ENCODE measurements at places on chromosomes 3 and 15. TPM values are rescaled to one million over a fixed set of nuclear protein-coding genes. Genes with fewer than 3 reads are reported as not detected.

DNA sequence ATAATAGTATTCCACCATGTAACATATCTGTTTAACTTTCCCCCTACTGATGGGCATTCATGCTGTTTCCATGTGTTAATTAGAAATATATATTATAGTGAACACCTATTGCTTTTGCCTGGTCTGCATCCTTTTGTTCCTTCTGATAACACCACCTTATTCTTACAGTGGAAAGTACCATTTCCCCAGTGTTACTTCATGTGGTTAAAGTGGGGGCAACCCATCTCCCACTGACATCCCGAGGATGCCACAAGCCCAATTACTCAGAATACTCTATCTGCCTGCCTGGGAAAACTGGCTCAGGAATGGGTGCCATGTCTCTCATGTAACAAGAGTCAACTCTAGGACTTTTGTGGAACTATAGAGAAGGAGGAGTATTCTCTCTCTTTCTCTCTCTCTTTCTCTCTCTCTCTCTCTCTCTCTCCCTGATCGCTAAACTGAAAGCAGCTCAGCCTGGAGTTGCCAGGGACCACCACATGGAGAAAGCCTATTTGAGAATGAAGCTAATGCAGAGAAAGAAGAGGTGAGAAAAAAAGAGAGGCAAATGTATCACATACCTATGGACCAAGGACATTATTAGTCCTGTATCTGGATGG lies 66.4 kb upstream of the PPIB start:
- DNase-seq, result no peak

The GOLGA6L7 gene
- total RNA-seq, result not detected

The WWTR1 gene
- 28.2 TPM for total RNA-seq

The GOLGA8J gene
- not detected for total RNA-seq

DNA sequence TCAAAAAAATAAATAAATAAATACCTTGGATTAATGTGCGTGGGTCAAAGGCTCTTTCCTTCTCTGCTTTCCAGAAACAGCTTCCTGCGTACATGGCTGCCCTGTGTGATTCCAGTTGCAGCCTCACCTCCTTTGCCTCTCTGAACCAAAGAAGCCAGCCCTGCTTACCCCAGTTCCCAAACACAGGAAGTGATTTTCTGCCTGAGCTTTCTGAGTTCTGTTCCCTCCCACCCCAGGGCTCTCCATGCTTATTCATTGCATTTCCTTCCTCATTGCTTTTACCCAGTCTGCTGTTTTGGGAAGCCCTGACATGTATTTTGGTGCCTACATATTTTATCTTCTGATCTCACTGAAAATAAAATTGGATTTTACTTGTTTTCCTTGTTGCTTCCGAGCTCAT lies 15.4 kb downstream of the ZSCAN2 start:
- DNase-seq, result no peak

The ZPLD1 gene
- not detected for total RNA-seq

The PATL2 gene
- total RNA-seq, result not detected

DNA sequence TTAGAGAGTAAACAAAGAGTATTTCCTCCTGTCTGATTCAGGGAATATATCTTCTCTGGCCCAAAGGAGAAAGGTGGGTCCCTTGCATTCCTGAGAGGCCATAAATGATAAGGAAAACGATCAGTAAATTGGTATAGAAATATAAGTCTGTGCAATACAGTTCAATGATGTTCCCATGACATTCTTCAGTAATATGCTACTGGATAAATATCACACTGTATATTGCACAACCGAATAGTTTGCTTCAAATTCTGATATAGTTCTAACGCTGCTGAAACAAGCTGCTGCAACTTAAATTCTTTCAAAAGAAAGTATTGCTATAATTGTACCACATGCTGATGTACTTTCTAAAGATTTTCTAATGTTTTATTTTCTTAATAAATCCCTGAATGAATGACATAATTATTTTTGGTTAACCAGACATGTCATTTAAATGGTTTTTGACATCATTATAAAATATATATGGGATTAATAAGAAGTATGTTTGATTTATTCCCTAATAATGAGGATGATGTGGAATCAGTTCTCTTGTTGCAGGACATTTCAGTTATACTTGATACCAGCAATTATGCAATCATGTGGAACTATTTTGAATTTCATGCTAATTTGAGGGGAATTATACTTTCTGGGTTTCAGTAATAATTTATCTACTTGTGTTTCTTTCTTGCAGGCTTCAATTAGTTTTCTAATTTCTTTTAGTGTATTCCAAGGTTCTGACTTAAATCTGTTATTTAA lies 44.9 kb downstream of the FGF7 start:
- DNase-seq, result no peak

- no peak for DNase-seq
These were observed 49.4 kb upstream of the SPTSSB start for GRCh38 chr3:161420746-161421145.

The GABRB3 gene
- total RNA-seq, result 11.4 TPM

DNA sequence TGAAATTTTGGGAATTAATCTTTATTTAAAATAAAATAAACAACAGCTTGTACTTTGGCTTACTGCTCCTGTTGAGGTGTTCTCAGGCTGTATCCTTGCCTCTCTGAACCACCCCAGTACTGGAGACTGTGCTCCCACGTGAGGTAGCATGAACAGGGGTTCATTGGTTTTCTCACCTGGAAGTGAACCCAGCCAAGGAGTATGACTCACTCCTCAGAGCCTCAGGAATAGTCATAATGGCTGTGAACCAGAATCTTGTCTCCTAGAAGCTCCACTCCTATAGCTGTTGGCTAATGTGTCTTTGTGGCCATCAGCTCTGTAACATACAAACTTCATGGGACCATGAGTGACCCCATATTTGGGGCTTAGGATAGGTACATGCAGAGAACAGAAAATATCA lies 122.5 kb upstream of the ST8SIA2 start:
- DNase-seq, result no peak

DNA sequence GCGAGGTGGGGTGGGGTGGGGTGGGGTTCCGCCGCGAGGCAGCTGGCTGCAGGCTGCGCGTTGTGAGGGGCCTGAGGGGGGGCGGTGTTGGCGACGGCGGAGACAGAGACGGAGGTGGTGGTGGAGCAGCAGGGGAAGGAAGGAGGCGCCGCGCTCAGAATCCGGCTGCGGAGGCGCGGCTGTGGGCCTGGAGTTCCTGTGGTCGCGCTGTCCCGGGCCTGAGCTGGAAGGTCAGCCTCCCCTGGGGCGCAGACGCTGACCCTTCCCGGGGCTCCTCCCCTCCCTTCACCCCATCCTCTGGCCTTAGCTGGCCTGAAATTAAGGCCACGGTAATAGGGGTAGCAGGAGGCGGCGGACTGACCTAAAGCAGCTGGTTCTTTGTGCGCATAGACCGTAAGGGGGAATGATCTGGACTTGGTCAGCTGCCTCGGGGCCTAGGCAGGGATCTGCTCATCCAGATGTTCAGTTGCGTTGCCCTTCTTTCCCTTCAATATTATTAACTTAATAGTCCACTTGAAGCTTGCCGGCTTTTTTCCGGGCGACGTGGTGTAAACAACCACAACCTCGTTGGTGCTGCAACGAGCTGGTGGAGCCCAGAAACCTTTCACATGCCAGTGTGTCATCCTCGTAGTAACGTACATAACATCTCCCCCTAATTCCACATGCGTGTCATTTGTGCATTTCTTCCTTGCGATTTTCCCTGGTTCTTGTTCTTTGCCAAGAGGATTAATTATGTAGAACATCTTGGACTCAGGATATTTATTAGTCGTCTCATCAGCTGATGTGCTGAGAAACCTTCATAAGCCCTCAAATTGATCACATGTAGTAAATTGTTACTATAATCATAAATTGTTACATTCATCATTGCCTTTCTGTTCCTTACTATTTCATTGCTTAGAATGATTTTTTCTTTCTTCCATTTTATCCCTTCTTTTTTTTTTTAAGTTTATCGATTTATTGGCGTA lies 626 bp downstream of the SEC62 start:
- peak; percentile 38 for DNase-seq

- peak; percentile 73 for DNase-seq
These were observed 69.3 kb downstream of the CHAC1 start for GRCh38 chr15:41022487-41023090.

- DNase-seq, result peak; percentile 61
These were observed 72.3 kb downstream of the TAMM41 start for GRCh38 chr3:11774296-11774877.

DNA sequence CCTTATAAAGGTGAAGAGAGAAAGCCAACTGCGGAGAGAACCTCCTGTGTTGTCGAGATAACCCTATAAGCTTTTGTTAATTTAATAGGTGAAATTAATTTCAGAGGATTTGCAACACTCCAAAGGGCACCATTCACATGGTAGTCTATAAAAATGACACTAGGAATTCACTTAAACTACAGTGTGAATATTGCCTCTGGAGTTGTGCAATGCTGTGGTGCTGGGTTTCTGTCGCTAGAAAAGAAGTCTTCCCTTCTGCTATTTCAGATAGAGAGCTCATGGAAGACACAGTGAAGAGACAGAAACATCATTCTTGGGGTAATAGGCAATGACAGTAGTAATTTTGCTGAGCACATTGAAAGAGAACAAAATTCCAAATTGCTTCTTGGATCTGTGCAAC lies 28.8 kb upstream of the PROK2 start:
- DNase-seq, result no peak

The CLDN16 gene
- not detected for total RNA-seq

- DNase-seq, result no peak
These were observed 19.5 kb downstream of the CX3CR1 start for GRCh38 chr3:39260318-39260717.

DNA sequence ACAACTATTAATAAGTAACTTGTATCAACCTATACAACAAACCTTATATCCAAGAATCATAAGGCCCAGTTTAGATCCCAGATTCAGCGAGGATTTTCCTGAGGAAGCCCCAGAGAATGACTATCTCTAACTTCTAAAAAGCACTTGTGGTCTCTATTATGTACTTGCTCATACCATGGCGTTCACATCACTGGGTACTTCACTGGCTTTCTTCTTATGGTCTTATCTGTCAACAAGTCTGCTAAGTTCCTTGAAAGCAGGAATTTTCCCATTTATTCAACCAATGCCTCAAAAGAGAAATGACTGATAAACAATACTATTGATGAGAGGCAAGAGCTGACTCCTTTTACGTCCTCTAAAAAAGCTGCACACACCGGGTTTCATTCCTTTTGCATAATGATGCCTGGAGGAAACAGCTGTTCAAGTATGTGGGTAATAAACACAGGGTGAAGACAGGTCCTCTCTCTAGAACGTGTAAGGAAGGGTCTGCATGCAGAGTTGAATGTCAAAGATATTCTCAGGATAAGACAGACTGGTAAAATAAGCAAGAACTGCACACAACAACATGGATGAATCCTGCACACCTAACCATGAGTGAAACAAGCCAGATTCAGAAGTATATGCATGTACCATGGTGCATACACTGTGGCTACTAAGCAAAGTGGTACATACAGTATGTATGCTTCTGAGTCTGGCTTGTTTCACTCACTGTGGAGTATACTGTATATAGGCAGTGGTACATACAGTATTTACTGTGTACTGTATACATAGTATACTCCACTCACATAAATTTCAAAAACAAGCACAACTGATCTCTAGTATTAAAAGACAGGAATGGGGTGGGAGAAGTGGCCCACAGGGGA lies 408.7 kb downstream of the SHQ1 start:
- no peak for DNase-seq

The GOLGA6L2 gene
- total RNA-seq, result not detected

DNA sequence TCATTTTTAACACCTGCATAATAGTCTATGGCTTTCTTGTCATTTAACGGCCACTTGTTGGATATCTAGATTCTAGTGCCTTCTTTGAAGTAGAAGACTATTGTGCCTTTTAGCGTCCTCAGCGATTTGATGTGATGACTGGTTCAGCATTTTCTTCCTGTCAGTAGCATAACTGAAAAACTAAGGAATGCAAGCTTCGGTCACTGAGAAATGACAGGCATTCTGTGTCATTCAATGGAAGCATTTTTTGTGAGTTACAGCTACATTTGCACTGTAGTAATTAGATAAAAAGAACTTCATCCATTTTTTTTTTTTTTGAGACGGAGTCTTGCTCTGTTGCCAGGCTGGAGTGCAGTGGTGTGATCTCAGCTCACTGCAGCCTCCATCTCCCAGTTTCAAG lies 10.3 kb downstream of the NEK11 start:
- DNase-seq, result no peak

DNA sequence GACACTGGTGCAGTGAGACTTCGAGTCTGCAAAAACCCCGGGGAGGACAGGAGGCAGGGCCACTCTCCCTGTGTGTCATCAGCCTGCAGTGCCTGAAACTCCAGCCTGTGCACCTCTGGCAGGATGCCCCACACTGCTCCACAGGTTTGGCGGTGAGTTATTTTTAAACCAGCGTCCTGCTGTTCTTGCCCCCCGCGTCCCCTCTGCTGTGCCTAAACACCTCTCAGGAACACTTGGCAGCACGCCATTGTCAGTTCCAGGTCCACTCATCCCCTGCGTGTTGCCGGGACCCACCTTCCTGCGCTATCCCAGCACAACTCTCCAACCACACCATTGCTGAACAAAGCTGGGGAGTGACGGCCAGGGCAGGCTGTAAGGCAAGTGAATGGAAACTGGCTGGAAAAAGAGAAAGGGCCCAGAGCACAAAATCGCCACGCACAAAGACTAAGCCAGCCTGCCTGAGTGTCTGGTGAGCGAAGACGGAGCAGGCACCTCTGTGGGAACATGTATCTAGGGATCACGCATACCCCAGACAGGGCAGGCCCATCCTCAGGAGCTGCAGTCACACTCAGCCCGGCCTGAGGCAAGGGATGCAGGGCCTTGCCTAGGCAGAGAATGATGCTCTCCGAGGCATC lies 3.1 kb upstream of the PLA2G4F start:
- DNase-seq, result peak; percentile 31

DNA sequence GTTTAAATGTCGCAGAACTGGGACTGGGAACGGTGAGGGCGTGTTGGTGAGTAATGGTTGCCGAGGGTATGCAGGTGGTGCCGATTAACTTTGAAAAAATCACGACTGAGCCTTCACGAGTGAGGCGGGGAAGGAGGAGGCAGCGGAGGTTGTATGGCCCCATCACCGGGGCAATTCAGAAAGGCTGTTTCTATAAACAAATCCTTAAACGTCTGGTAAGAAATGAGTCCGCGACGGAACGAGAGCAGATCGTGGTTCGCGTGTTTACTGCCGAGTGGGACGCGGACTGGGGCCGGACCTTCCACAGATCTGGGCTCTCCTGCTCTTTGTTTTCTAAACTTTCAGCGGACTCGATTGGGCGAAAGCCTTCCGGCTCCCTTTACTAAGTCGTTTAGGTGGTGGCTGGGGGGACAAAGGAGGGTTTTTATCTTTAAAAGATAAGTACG lies 2.7 kb downstream of the IGF1R start:
- DNase-seq, result no peak

DNA sequence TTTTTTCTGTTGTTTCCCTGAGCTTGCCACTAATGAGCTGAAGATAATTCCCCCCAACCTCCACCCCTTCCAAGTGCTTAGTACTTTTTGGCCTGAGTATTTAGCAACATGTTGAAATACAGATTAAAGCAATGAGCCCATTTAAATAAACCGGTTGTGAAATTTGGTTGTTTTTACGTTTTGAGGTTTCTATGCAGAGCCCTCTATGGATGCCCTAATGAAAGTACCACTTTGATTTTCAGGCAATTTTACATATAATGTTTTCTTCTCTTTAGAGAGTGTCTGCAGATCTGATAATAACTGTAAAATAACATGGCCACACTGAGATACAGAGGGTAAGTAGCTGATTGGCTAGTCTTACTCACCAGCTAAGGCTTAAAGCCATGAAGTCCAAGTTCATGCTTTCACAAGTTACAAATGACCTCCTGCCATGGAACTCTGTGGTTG lies 139.4 kb upstream of the SLC7A14 start:
- no peak for DNase-seq
